ENCODE measurements at places on chromosomes 3 and 15. TPM values are rescaled to one million over a fixed set of nuclear protein-coding genes. Genes with fewer than 3 reads are reported as not detected.

Gene TF
- 0.44 TPM for total RNA-seq

- DNase-seq = no peak
Observed at GRCh38 chr3:46860810-46861604, 2.2 kb downstream of the MYL3 start.

DNA sequence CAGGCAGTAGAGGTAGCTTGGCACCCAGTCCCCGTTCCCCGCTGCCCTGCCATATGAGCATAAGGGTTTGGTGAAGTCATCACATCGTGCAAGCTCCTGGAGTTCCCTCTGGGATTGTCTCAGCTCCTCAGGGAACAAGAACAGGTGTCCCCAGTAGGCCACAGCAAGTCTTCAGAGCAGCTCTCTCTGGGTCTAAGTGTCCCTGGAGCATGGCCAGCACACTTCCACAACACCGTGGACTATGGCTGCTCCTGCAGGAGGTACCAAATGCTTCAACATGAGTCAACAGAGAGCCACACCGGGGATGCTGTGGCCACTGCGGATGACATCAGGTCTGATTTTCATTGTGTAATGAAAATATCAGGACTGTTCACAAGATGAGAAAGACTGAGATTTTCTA lies 23.1 kb downstream of the ABHD6 start:
- no peak for DNase-seq

- DNase-seq = no peak
Observed at GRCh38 chr15:38824719-38825118, 260.1 kb upstream of the RASGRP1 start.

DNA sequence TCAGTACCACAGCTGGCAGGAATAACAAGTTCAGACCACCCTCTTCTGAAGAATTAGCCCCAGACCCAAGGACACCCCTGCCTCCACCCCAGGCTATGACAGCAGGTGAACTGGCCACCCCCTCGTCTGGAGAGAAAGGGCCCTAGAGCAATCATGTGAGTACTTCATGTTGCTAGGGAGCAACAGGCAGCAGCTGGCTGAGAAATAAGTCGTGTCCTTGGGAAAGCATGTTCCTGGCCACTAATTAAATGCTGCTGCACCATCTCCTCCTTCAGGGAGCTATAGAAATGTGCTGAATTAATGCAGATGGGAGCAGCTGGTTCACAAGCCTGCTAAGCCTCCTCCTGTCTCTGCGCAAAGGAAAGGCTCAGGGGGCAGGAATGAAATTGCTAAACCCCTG lies 31.5 kb downstream of the MRPS11 start:
- DNase-seq = no peak

- no peak for DNase-seq
Observed at GRCh38 chr15:72284781-72285180, 12.4 kb upstream of the PARP6 start.
